Right atrium auricular region (tissue), 2 donors: ENCODE measurements at places on chromosomes 13 and 19. TPM values are rescaled to one million over a fixed set of nuclear protein-coding genes. Genes with fewer than 3 reads are reported as not detected.

The FLT3 gene
- 0.12 TPM for total RNA-seq

The GPC6 gene
- total RNA-seq: 1.3 TPM

The FAM124A gene
- total RNA-seq: 8.0 TPM

The ZNF723 gene
- not detected for total RNA-seq

The RYR1 gene
- 0.33 TPM for total RNA-seq
